ENCODE measurements at places on chromosomes 2 and 18.

- DNase-seq = no peak
Measured at GRCh38 chr2:207288628-207289027, 122.9 kb upstream of the KLF7 start.

- no peak for DNase-seq
Measured at GRCh38 chr18:37294951-37295350, 270.6 kb downstream of the CELF4 start.

- no peak for DNase-seq
Measured at GRCh38 chr2:221562226-221562625, 9.9 kb downstream of the EPHA4 start.

GRCh38 chr18:13279181-13280069 lies 60.9 kb downstream of the LDLRAD4 start:
- DNase-seq = no peak

- DNase-seq = no peak
Measured at GRCh38 chr2:181805228-181806038, 86.1 kb upstream of the ITPRID2 start.

DNA sequence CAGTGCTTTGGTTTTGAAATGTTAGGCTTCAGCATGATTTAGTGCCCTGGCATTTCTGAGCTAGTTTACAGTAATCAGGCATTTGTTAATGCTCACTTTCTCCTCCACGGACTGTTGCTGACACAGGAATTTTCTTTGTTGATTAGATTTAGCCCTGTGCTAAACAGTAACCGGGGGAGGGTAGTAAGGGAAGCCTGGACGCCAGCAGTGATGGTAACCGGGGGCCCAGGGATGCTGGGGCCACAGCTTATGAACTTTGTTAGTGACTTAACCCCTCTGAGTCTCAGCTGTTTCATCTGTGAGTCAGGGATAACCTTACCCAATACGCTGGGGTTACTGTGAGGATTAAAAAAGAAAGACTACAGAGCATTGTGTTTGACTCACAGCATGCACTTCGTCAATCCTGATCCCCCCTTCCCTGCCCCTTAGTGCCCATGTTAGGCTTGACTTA lies 33.5 kb downstream of the KLHL29 start:
- peak; percentile 52 for DNase-seq

DNA sequence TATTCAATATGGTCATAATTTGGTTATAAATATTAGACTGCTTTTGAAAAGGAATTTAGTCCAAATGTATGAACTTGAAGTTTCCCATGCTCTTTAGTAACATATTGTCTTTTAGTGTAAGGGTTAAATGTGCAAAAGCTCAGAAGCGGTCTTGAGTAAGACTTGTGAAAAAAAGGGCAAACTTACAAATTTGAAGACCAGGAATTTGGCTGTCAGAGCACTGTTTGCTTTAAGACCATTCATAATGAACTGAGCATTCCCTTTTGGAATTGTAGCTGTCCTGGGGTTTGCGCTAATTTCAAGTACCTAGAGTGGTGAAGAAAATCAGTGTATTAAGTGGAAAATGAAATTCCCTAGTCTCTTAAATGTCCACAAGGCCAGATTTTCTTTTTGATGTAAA lies 6.9 kb upstream of the ZEB2 start:
- DNase-seq = no peak

GRCh38 chr2:233353769-233354499 lies at the start of gene DGKD:
TSS of gene DGKD (plus strand) at chr2:233354494. CDS start at chr2:233354519, 25 bp downstream.
- DNase-seq = peak; percentile 17

DNA sequence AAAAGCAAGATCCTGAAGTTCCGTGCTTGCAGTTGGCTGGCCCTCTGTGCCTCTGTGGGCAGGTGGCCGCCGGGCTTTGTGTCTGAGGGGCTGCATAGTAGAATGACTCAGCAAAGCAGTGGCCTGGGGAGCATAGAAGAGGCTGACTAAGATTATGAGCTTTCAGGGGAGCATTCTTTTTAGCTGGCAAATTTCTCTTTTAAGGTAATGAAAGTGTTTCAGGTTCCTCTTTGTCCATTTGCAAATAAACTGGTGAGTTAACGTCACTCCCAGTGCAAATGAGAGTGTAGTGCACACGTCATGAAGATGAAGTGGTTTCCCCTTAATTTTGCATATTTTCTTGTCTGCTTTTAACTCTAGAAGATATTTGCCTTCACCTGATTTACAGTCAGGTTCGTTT lies 98.6 kb downstream of the BCL2L11 start:
- no peak for DNase-seq

GRCh38 chr18:32730620-32731091 lies 42.2 kb downstream of the KLHL14 start:
- peak; percentile 44 for DNase-seq

GRCh38 chr18:75031717-75032317 lies 177.1 kb downstream of the PTGR3 start:
- DNase-seq = no peak

- peak; percentile 13 for DNase-seq
Measured at GRCh38 chr18:54736981-54737380, 91.3 kb upstream of the RAB27B start.

GRCh38 chr18:11124054-11124453 lies 25.3 kb downstream of the PIEZO2 start:
- DNase-seq = no peak

DNA sequence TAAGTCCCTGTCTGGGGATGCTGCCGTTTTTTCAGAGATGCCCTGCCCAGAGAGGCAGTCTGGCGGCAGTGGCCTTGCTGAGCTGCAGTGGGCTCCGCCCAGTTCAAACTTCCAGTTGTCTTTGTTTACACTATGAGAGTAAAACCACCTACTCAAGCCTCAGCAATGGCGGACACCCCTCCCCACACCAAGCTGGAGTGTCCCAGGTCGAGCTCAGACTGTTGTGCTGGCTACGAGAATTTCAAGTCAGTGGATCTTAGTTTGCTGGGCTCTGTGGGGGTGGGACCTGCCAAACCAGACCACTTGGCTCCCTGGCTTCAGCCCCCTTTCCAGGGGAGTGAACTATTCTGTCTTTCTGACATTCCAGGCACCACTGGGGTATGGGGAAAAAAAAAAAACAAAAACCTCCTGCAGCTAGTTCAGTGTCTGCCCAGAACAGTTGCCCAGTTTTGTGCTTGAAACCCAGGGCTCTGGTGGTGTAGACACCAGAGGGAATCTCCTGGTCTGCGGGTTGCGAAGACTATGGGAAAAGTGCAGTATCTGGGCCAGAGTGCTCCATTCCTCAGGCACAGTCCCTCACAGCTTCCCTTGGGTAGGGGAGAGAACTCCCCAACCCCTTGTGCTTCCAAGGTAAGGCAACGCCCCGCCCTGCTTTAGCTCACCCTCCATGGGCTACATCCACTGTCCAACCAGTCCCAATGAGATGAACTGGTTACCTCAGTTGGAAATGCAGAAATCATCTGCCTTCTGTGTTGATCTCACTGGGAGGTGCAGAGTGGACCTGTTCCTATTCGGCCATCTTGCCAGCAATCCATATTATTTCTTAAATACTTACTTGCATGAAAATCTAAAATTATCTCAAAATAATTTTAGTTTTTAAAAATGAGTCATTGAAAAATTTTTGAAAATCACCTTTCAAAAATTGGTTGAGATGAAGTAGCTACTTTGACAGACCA lies 338.0 kb downstream of the OSR1 start:
- DNase-seq = no peak

DNA sequence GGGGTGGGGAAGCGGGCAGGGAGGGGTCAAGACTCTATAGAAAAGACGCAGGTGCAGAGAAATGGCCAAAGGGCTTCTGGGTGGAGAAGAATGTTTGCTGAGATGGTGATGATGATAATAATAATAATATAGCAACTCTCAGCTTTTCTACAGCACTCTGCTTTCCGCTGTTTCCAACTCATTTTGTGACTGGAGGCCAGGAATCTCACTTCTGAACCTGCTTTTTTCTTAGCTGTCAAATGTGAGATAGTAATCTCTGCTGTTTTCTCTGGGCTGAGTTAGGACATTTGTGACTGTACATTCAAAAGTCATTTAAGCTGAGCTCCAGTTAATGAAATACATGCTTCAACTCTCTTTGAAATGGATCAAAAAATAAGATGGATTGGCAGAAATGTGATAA lies 58.4 kb downstream of the TNS1 start:
- DNase-seq = no peak

DNA sequence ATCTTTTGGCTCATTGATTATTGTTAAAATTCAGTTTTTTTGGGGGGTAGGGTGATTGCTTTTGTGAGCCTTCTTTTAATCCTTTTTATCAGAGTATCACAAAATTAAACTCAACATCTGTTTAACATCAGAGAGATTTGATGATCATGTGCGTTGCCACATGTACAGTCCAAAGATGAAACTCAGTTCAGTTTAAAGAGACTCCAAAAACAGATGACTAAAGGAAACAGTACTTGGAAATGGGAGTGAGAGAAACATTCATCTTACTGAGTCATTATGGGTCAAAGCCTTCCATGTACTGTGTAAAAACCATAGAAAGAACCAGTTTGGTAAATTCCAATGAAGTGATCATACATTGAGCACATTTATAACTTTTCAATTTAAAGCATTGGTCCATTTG lies 53.0 kb downstream of the LYPD6 start:
- no peak for DNase-seq

DNA sequence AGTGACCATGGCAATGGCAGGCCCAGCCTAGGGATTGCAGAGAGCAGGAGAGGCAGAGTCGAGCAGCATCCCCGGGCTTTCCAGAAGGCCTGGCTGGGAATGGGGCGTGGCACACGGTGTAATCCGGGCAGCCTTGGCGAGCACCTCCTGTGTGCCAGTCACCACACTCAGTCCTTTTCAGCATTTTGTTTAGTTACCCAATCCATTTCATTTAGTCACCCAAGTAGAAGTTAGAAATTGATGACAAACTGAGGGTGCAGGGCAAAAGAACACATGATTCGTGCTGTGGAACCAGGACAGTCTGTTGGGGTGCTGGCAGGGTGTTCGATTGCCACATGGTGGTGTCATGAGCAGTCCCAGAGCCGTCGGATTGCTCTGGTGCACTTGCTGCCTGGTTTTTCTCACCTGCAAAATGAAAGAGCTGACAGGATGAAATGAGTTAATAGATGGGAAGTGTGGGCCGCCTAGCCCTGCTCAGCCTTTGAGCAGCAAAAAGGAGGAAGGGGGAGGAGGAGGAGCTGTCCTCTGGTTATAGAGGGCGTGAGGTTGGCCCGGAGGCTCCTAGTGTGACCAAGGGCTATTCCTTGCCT lies 299.4 kb downstream of the AGAP1 start:
- no peak for DNase-seq

GRCh38 chr2:188898261-188898660 lies 75.9 kb upstream of the COL3A1 start:
- no peak for DNase-seq

GRCh38 chr2:23449413-23449812 lies 64.4 kb downstream of the KLHL29 start:
- DNase-seq = no peak

DNA sequence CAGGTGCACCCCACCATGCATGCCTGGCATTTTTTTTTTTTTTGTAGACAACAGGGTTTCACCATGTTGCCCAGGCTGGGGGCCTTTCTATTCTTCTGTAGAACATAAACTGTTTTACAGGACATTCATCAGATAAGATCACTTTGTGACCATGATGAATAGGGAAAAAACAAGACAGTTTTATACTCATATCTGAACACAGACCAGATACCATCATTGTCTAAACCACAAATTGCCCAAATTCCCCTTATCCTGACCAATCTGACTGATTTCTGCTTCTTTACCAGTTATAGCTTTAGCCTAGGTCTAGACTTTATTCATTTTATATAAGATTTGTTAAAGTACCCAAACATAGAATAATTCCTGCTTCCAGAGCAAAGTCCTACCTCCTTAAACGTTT lies 1699.3 kb upstream of the TMEFF2 start:
- no peak for DNase-seq

- DNase-seq = peak; percentile 23
Measured at GRCh38 chr18:55500316-55501086, 87.5 kb downstream of the TCF4 start.

DNA sequence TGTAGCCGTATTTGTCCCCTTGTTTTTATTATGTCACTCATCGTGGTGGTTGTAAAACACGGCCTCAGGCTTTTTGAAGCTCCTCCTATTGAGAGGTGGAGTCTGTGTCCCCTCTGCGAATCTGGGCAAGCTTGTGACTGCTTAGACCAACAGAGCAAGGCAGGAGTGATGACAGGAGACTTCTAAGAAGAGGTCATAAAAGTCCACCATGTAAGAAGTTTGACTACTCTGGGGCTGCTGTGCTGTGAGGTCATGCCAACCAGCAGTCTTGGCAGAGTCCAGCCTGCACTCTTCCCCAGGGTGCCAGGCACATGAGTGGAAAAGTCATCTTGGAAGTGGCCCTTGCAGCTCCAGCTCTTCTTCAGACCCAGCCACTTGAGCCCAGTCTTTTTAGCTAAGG lies 83.8 kb upstream of the SPTBN1 start:
- no peak for DNase-seq

- DNase-seq = no peak
Measured at GRCh38 chr2:63530704-63531279, 57.5 kb downstream of the WDPCP start.

DNA sequence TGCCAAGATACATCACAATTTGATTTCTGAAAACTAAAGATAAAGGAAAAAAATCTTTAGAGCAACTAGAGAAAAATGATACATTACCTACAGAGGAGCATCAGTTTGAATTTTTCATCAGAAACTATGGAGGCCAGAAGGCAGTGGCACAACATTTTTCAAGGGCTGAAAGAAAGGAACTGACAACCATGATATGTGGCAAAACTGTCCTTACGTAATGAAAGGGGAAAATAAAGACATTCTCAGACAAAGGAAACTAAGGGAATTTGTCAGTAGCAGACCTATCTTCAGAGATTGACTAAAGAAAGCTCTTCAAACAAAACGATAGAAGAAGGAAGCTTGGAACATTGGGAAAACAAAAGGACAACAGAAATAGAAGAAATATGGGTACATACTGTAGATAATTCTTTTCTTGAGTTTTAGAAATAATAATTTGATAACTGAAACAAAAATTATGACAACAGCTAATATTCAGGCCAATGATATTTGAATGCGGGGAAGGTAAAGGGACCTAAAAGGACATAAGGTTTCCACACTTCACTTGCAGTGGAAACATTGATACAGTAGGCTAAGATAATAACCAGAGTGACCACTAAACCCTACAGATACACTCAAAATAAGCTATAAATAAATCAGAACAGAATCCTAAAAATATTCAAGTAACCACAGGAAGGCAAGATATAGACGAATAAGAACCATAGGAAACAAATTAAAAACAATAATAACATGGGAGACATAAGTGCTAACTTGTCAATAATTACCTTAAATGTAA lies 70.0 kb upstream of the NPAS2 start:
- no peak for DNase-seq

- no peak for DNase-seq
Measured at GRCh38 chr2:45973426-45973825, 322.0 kb downstream of the PRKCE start.

GRCh38 chr18:29009250-29009803 lies 832.4 kb upstream of the CDH2 start:
- DNase-seq = no peak

GRCh38 chr18:72986103-72986502 lies 118.3 kb upstream of the NETO1 start:
- peak; percentile 45 for DNase-seq

DNA sequence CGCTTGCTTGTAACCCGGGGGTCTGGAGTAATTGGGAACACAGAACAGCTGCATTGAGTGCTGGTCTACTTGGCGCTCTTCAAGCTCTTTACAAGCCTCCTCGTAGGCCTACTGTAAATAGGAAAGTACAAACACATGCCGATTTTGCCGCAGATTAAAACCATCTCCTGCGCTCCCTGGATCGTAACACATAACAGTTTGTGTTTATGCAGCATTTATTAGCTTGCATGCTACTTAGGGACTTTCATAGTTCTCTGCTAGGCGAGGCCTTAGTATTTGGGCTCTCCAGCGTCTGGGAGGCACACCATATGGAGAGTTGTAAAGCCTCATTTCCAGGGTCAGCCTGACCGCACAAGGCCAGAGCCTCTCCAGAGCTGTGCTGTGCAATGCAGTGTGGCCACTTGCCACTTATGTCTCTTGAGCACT lies 84.0 kb upstream of the HAAO start:
- DNase-seq = no peak

Data from RCC 7860 (cell line).